Nephron progenitor cell (in vitro differentiated cells): ENCODE measurements at places on chromosomes 3 and 15.

DNA sequence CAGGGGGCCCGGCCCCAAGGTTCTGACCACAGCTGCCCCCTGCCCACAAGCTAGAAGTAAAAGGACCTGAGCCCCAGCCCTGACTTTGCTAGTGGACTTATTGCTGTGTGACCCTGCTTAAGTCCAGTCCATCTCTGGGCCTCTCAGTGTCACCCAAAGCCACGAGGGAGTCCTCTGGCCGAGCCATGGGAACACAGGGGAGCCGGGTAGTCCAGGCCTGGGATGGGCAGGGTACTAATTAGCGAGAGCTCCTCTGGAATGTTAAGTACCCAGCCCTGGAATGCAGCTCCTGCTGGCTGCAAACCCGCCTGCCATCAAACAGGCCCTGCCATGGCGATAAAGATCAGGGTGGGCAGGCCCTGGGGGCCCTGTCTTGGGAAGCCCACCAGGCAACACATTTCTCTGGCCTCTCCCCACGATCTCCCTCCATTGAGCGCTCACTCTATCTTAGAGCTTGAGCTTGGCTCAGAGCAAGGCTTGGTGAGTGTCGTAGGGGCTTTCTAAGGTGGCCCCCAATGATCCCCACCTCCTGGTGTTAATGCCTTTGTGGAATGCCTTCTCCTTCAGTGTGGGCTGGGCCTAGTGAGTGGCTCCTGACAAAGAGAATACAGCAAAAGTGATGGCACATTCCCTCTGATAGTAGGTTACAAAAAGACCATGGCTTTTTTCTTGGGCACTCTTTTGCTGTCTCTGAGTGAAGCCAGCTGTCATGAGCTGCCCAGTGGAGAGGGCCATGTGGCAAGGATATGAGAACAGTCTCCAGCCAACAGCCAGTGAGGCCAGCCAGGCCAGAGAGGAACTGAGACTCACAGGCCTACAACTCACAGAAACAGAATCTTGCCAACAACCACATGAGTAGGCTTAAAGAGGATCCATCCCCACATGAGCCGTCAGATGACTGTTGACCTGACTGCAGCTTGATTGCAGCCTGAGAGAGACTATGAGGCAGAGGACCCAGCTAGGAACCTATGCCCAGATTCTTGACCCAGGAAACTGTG is 133.1 kb downstream of the SMAD6 start:
- H3K27me3 ChIP-seq: peaks cover 14% of the 10 kb centered on the region
- peak; percentile 40 for DNase-seq
- no peaks in the 10 kb centered on the region for H3K36me3 ChIP-seq
- no peak overlapping the region for H3K4me3 ChIP-seq
- H3K27ac ChIP-seq: peak overlapping the region; percentile 48
- H3K4me1 ChIP-seq: peaks cover 27% of the 10 kb centered on the region

DNA sequence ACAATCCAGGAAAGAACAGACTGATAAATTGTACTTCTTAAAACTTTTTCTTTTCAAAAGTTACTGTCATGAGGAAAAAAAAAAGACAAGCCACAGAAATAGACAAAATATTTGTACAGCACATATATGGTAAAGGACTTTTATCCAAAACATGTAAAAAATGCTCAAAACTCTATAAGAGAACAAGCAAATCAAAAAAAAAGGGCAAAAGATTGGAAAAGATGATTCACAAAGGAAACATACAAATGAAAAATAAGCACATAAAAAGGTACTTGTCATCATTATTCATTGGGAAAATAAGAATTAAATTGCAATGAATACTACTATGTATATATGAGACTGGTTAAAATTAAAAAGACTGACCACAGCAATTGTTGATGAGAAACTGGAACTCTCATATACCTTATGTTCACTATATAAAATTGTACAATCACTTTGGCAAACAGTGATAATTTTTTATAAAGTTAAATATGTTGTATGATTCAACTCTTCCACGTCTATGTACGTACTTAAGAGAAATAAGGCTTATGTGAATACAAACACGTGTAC is 39.7 kb downstream of the DIPK2A start:
- no peaks in the 10 kb centered on the region for H3K4me1 ChIP-seq
- H3K36me3 ChIP-seq: no peaks in the 10 kb centered on the region
- no peak overlapping the region for H3K4me3 ChIP-seq

- no peak overlapping the region for H3K4me3 ChIP-seq
- no peaks in the 10 kb centered on the region for H3K4me1 ChIP-seq
- DNase-seq: no peak
- no peaks in the 10 kb centered on the region for H3K27me3 ChIP-seq
- H3K36me3 ChIP-seq: peaks cover 50% of the 10 kb centered on the region
- no peak overlapping the region for H3K27ac ChIP-seq
Measured at GRCh38 chr15:72570059-72570458, 84.4 kb upstream of the GOLGA6B start.

DNA sequence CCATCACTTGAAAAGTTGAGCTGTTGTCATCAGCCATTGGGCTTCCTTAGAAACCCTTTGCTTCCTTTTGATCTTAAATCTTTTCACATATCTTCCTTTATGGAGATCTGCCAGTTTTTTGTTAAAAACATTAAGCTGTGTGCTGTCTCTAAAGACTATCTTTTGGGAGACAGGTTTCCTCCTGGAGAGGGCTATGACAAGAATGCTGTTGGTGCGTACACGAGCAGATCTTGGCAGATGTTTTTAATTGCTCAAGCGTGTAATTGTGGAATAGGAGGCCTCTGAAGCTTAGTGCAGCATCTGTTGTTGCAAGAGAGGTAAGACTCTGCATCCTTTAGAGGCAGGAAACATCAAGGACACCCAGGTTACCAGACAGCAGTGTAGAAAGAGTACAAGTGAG is 56.8 kb downstream of the PHLDB2 start:
- peaks cover 60% of the 10 kb centered on the region for H3K36me3 ChIP-seq
- DNase-seq: no peak
- no peaks in the 10 kb centered on the region for H3K27me3 ChIP-seq
- H3K27ac ChIP-seq: peak overlapping the region; percentile 97
- peaks cover 36% of the 10 kb centered on the region for H3K4me1 ChIP-seq
- no peak overlapping the region for H3K4me3 ChIP-seq

DNA sequence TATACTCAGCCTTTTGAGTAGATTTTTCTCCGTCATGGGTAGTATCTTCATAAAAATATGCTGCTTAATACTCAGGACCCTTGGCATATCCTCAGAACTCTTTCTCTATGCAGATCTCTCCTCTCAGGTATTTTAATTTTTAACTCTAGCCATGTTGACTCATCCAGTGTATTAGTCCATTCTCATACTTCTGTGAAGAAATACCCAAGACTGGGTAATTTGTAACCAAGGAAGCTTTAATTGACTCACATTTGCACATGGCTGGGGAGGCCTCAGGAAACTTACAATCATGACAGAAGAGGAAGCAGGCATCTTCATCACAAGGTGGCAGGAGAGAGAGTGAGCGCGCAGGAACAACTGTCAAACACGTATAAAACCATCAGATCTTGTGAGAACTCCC is 129.3 kb upstream of the CD96 start:
- H3K4me3 ChIP-seq: no peak overlapping the region
- no peaks in the 10 kb centered on the region for H3K36me3 ChIP-seq
- H3K4me1 ChIP-seq: no peaks in the 10 kb centered on the region
- H3K27ac ChIP-seq: no peak overlapping the region
- H3K27me3 ChIP-seq: peaks cover 8% of the 10 kb centered on the region
- DNase-seq: no peak

DNA sequence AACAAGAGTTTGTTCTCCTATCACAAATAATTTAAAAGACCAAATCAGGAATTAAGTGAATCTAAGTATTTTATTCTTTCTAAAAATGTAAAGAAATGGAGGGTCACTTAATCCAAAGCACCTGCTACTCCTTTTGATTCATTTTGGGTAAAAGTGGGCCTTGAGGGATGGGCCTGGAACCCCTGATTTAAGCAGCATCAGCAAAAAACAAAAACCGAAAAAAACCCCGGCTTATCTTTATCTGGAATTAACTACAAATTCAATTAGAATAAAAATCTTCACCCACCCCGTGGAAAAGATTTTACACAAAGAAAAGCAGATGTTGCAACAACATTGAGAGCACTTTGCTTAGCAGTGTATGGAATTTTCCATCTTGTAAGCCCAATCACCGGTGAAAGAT is 1018.2 kb downstream of the MCTP2 start:
- no peak overlapping the region for H3K27ac ChIP-seq
- peaks cover 4% of the 10 kb centered on the region for H3K27me3 ChIP-seq
- H3K4me3 ChIP-seq: no peak overlapping the region
- no peak for DNase-seq

DNA sequence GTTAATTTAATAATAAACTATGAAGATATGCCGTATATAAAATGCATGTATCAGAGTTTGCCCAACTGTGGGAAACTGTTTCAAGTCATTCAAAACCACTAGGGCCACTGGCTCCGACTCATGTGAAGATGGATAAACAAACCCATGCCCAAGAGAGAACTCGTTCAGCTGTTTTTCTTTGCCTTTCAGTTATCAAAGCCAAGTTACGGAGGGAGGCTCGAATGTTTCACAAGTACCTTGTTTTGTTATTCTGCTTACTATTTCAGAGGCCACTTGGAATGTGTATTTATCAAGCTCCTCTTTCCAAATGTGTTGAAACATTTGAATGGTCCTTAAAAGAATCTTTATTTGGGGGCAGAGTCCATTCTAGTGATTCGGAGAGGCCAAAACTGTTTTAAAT is 82.1 kb downstream of the DUT start:
- no peak for DNase-seq
- H3K4me1 ChIP-seq: peaks cover 35% of the 10 kb centered on the region
- no peak overlapping the region for H3K4me3 ChIP-seq
- no peak overlapping the region for H3K27ac ChIP-seq
- H3K36me3 ChIP-seq: peaks cover 15% of the 10 kb centered on the region

DNA sequence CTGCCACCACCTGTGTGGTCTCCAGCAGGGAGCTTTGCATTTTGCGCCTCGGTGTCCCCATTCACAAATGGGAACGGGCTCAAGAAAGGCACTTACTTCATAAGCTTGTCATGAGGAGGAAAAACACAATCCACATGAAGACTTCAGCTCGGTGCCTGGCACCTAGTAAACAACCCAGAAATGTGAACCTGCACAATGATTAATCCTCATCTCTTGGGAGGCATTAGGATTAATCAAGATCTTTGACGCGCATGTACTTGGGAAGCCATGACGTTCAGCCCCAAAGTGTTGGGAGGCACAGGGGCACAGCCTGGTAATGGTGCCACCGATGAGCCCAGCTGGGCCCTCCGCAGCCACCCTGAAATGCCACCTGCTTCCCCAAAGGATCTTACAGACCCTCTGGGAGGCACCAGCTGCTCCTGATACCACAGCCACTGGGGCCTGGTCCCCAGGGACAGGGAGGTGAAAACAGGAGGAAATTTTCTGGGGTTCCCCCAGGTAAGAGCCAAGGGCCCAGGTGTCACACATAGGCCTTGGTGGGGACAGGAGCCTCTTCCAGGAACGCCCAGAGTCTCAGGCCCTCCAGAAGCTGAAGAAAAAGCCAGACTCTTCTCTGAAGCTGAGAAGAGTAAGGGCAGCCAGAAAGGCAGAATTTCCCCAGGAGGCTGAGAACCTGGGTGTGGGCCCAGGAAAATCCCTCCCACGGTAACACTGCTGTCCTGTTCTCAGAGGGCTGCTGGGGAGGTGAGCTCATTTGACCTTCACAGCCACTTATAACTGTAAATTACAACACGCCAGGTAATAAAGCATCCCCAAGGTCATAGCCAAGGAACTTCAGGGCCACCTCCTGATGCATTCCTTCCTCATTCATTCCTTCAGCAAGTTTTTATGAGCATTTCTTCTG is 507.5 kb downstream of the SHQ1 start:
- H3K27me3 ChIP-seq: peaks cover 4% of the 10 kb centered on the region
- H3K36me3 ChIP-seq: no peaks in the 10 kb centered on the region
- H3K4me3 ChIP-seq: no peak overlapping the region
- peak overlapping the region; percentile 40 for H3K27ac ChIP-seq
- no peak for DNase-seq

GRCh38 chr15:99253381-99254090 is 2.3 kb downstream of the LRRC28 start:
- H3K36me3 ChIP-seq: peaks cover 23% of the 10 kb centered on the region
- DNase-seq: no peak
- no peak overlapping the region for H3K4me3 ChIP-seq
- peaks cover 9% of the 10 kb centered on the region for H3K27me3 ChIP-seq
- no peak overlapping the region for H3K27ac ChIP-seq

GRCh38 chr15:70406617-70407335 is 309.1 kb upstream of the TLE3 start:
- peaks cover 14% of the 10 kb centered on the region for H3K36me3 ChIP-seq
- DNase-seq: peak; percentile 33
- H3K4me3 ChIP-seq: peak overlapping the region; percentile 24
- H3K4me1 ChIP-seq: peaks cover 65% of the 10 kb centered on the region
- peaks cover 12% of the 10 kb centered on the region for H3K27me3 ChIP-seq

- H3K27me3 ChIP-seq: peaks cover 49% of the 10 kb centered on the region
- H3K4me3 ChIP-seq: no peak overlapping the region
- no peak for DNase-seq
- peaks cover 9% of the 10 kb centered on the region for H3K4me1 ChIP-seq
- H3K36me3 ChIP-seq: no peaks in the 10 kb centered on the region
Measured at GRCh38 chr3:195738274-195739044, 17.7 kb downstream of the MUC20 start.

DNA sequence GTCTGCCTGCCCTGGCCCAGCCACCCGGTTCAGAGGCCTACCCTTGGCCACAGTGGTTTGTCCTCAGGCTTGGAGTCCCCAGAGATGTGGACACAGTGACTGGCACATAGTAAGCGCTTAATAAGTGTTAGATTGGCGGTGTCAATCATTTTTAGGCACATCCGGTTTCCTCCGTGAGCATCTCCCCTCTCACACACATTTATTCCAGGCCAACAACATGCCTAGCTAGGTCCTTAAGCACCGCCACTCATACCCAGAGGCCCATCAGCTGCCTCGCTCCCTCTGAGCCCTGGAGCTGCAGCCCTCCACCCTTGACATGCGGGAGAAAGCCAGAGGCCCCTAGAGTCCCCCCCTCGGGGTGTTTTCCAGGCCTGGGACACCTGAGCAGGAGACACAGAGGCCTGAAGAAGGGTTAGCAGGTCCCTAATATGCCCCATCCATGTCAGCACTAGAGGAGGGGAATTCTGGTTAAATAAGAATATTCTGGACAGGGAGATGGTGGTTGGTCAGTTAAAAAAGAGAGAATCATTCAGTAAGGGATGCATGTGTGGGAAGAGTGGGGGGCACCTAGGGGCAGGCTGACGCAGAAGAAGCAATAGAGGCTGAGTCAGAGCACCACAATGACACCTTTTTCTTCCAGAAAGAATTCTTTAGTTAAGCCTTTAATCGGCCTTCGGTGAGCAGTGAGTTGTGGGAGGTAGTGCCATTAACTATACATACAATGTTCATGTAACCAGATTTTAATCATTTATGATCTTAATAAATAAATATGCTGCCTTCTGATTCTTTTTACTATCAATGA is 22.3 kb downstream of the NR2F2 start:
- H3K27me3 ChIP-seq: peaks cover 63% of the 10 kb centered on the region
- DNase-seq: no peak
- H3K27ac ChIP-seq: no peak overlapping the region
- H3K4me3 ChIP-seq: no peak overlapping the region
- H3K36me3 ChIP-seq: peaks cover 24% of the 10 kb centered on the region
- H3K4me1 ChIP-seq: peaks cover 64% of the 10 kb centered on the region
